Esophagus muscularis mucosa (tissue), 4 donors: ENCODE measurements at places on chromosomes 4 and X.

GRCh38 chr4:92996533-92996932 is 692.8 kb downstream of the GRID2 start:
- no peak for DNase-seq

GRCh38 chr4:16583764-16584163 is 314.7 kb downstream of the LDB2 start:
- no peak for DNase-seq

GRCh38 chrX:17470136-17470535 is 95.1 kb downstream of the NHS start:
- DNase-seq = no peak

GRCh38 chr4:169540774-169541173 is 71.6 kb downstream of the NEK1 start:
- DNase-seq = no peak

DNA sequence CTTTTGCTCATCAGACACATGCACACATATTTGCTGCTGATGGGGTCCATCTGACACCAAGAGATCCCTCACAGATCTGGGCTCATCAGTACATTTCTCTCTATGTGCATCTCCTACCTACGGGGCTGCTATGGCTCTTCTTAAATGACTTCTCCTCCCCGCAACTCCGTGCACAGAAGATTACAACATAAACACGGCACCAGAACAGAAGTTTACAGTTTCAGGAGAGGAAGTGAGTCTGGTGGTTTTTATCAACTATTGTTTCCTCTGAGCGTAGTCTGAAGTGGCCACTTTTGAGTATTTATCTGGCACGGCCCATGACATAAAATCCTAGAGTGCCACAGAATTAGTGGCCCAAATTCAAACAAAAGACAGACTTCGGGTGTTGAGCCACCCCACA is 263.8 kb downstream of the PRDM5 start:
- no peak for DNase-seq

DNA sequence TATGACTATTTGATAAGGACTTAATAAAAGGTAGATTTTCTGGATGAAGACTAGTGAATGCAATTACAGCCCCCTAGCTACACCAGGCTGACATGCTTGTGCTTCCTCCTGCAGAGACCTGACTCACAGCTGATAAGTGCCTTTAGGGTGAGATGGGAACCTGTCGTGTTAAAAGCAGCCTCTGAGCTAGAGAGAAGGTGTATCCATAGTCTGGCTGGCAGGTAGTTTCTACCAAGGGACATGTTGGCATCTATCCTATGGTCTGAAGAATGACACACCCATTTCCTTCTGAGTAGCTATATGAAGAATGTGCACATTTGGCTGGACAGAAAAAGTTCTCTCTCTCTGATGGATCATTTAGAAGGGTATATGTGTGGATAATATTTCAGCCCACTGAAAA is 64.1 kb downstream of the PARM1 start:
- peak; percentile 78 for DNase-seq

DNA sequence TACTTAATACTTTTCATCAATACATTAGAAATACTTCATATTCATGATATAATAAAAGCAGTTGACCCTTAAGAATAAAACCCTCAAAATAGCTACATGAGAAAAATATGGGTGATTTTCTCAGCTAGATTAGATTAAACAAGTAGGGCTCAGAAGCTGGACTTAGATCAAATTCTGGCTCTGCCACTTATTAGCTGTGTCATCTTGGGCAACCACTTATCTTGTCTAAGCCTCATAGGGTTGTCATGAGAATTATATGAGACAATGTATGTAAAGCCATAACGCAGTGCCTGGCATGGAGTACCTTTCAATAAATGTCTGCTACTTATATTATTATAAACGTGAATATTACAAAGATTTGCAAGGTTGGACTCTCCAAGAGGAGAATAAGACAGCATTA is 84.3 kb upstream of the PGRMC2 start:
- DNase-seq = no peak

DNA sequence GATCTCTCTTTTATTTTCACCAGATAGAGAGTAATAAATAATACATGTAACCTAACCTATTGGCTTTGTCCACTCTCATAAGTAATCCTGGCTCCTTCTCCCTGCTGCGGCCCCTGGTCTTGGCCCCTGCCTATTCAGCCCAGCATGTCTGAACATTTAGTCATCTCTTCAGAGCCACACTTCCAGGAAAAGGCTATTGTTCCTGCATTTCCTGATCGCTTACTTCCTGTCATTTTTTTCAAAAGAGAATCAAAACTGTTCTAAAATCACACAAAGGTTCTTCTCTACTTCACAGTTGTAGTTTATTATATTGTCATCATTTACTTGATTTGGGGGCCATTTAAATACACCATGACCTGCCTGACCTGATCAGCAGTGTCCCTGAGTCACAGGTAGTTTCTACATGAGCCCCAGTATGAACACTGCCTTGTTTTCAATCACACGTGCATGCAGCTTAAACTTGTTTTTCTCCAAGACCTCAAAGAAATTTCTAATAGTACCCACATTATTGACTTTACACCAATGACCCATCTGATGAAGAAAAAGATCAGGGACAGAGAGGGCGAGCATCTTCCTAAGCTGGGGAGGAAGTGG is 47.4 kb upstream of the KDR start:
- DNase-seq = no peak

DNA sequence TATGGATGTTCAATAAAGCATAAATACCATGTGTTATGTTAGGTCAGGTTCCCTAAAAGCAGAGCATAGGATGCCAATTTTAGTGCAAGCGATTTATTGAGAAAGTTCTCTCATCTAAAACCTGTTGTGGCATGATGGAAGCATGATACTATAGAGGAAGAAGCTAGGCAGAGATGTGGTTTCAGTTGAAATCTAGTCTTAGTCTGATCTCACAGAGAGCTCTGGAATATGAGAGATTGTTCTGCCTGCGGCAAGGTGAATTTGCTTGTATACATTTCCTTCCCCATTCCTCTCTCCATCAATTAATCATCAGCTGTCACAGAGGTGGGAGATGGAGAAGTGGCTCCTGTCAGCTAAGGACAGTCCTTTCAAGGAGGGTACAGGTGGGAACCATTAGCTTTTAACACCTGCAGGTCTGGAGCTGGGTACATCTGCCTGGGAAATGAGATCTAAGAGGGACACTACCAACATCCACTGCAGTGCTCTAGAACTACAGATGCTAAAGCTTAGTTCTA is 252.4 kb downstream of the CFAP299 start:
- no peak for DNase-seq

DNA sequence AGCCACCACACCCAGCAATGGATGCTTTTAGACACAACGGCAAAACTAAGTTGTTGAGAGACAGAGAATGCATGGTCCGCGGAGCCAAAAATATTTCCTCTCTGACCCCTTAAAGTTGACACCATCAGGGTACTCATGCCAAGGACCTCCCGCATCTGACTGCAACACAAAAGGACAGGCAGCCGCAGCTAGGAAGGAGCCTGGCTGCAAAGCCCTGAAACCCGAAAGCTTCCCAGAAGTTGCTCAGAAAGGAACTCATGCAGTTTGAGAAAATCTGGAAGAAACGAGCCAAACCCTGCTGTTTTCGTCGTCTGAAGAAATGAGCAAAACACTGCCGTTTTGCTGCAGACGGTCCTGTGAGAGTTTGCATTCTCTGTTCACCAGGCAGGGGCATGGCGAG is 16.5 kb downstream of the DHRSX start:
- DNase-seq = no peak
